ENCODE measurements at places on chromosomes 3 and 15. TPM values are rescaled to one million over a fixed set of nuclear protein-coding genes. Genes with fewer than 3 reads are reported as not detected.

GRCh38 chr3:159607856-159608255, 380.8 kb upstream of the IL12A start:
- DNase-seq: no peak

- no peak for DNase-seq
These were observed 248.0 kb downstream of the THSD4 start for GRCh38 chr15:71362987-71363968.

The NPTN gene
- 195 TPM for polyA plus RNA-seq

The LRTM1 gene
- not detected for polyA plus RNA-seq

The DET1 gene
- 7.7 TPM for polyA plus RNA-seq

DNA sequence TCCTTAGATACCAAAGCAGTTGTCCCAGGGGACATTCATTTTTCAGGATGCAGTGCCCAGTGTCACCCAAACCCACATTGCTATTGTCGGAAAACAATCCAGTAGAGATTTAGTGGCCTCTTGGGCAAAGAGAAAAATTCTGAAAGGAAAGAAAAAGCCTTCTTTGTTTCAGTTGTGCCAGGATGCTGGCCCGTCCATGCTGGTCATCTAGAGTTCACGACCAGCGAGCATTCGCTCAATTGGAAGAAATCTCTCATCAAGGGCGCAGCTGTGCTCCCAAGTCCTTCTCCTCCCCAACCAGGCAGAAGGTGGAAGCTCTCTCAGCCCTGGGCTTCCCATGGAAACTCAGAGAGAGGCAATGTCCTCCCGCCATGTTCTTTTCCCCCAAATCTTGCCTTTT, 123.7 kb downstream of the MTHFS start:
- DNase-seq: no peak

The PSTPIP1 gene
- 0.30 TPM for polyA plus RNA-seq

DNA sequence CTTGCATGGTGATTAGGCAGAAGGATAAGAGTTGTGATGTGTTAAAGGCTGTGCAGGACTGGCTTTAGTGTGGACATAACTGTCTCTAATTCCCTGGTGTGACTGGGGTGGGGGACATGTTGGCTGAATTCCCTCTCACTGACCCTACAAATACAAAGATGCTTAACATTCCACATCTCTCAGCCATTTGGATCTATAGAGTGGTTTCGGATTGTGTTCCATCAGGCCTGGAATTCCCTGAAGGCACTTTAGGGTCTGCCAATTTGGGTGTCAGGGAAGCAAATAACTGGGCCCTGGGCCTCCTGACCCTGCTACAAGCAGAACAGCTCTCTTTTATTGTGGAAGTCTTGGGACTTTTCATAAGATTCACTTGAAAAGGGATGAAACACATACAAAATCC, 56.2 kb downstream of the ARHGEF26 start:
- no peak for DNase-seq

The SCAANT1 gene
- not detected for polyA plus RNA-seq

GRCh38 chr3:189606774-189607173, 24.4 kb upstream of the TP63 start:
- DNase-seq: no peak

- no peak for DNase-seq
These were observed 5.2 kb upstream of the GOLIM4 start for GRCh38 chr3:168100777-168101492.

GRCh38 chr3:73706771-73707170, 82.0 kb upstream of the PDZRN3 start:
- no peak for DNase-seq

- DNase-seq: no peak
These were observed 341.7 kb downstream of the CLSTN2 start for GRCh38 chr3:140276703-140277102.

The SPINK8 gene
- not detected for polyA plus RNA-seq

- DNase-seq: no peak
These were observed 10.5 kb upstream of the PIK3CB start for GRCh38 chr3:138845181-138845601.

The CHRNB4 gene
- polyA plus RNA-seq: not detected

The DCBLD2 gene
- 202 TPM for polyA plus RNA-seq

The COL6A5 gene
- not detected for polyA plus RNA-seq

DNA sequence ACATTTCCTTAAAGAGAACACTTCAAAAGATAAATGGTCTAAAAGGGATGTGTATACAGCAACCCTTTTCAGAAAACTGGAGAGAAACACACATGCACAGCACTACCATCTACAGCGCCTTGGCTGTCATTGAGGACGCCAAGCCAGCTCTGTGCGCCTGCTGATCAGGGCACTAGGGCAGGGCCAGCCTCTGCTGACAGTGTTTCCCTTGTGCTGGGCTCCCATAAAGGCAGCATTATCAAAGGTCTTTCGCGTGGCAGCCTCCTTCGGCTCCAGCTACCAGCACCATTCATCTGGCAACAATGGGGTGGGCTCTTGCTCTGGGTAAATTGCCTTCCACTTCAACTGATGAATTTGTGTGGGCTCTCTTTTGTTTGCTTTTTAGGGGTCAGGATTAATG, 53.4 kb downstream of the LDHAL6B start:
- no peak for DNase-seq

- DNase-seq: no peak
These were observed 108.9 kb upstream of the THBS1 start for GRCh38 chr15:39471785-39472574.

DNA sequence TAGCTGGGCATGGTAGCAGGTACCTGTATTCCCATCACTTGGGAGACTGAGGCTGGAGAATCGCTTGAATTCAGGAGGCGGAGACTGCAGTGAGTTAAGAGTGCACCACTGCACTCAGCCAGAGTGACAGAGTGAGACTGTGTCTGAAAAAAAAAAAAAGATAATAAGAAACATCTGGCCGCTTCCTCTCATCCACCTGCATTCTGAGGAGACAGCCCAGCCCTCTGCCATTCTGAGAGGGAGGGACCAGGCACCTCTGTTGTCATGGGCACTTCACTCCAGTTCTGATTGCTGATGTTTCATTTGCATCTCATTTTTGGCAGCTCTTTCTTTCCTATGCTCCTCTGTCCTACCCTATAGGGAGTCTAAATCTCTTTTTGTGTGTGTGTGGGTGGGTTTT, 36.4 kb upstream of the GSK3B start:
- DNase-seq: no peak

The UBA5 gene
- polyA plus RNA-seq: 54.0 TPM

- DNase-seq: no peak
These were observed 95.6 kb downstream of the CD200R1L start for GRCh38 chr3:112751061-112751460.

Data from AG04450 (cell line).